ENCODE measurements at places on chromosomes 1 and 21.

- no peak for DNase-seq
These were observed 149.5 kb downstream of the TTLL7 start for GRCh38 chr1:83849191-83850061.

DNA sequence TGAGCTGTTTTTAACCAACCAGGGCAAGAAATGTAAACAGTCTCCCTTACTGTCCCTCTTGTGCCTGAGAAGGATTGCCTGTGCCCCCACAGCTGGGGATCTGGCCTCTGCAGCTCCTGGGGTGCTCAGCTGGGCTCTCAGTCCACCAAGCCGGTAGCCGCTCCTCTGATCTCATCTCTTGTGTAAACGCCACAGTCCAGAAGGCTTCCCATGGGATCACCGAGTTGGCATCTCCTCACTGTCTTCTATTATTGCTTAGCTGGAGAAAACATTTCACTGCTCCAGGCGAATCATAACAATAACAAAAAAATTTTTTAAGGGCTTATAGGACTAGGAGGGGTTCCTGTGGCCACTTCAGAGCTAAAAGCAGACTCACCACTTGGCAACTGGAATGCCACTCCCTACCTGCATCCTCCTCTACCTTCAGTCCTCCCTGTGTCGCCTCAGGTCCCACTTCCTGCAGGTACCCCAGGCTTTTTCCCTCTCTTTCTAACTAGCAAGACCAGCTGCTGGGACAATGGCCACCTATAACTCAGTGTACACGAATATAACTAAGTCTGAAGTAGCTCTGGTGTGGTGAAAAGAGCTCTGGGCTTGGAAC is 75.8 kb downstream of the ATP1A1 start:
- DNase-seq = no peak

- no peak for DNase-seq
These were observed 121.3 kb downstream of the TNNI3K start for GRCh38 chr1:74356493-74356892.

GRCh38 chr1:55943012-55943411 is 636.4 kb downstream of the PLPP3 start:
- no peak for DNase-seq

DNA sequence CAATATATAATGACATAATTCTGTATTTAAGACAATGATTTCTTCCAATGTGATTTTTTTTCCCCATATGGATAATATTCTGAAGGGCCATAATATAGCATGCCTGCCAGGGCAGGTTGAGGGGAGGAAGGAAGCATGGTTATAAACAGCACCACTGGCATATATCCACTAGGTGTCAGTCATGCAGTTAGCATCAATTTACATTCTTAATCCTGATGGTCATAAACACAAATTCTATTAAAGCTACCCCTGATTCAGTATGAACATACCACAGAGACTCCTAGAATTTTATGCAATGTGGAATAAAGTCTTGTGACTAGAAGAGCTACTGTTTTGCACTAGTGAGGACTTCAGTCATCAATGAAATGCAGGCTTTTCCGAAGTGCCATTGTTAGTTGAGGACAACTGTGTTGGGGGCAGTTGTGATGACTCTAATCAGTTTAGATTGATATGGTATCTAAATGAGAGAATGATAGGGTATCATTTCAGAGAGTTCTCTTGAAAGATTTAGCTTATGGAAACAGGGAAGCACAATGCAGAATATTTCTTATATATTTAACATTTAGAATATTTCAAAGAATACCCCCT is 342.7 kb upstream of the NR5A2 start:
- DNase-seq = no peak

GRCh38 chr1:5917281-5917590 is 75.0 kb downstream of the NPHP4 start:
- DNase-seq = no peak

GRCh38 chr1:93549131-93549530 is 101.2 kb downstream of the FNBP1L start:
- no peak for DNase-seq

DNA sequence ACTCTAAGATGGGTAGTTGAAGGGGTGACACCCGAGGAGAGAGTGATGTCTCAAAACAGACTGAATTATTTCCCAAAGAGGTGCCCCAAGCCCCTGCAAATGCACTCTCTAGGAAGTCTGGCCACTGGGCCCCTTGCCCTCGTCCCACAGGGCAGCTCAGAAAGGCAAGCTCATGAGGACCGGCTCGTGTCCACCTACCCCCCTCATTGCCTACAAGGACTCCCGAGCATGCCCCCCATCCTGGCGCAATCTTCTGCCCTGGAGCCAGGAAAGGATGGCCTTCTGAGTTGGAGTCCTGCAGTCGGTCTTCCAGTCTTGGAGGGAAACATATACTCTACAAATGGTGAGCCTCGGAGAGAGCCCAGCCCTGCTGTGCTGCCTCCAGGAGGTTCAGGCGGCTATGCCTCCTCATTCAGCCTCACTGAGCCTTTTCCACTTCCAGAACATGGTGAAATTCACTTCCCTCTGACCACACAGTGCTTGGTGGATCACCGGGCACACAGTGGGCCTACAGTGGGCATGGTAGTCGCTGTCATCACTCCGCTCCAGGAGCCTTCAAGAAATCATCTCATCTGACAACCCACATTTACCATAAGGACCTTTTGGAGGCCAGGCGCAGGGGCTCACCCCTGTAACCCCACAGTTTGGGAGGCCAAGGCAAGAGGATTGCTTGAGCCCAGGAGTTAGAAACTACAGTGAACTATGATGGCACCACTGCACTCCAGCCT is 5.8 kb upstream of the WNT3A start:
- DNase-seq = no peak

- DNase-seq = no peak
These were observed 8.9 kb upstream of the GPR37L1 start for GRCh38 chr1:202113690-202114300.

DNA sequence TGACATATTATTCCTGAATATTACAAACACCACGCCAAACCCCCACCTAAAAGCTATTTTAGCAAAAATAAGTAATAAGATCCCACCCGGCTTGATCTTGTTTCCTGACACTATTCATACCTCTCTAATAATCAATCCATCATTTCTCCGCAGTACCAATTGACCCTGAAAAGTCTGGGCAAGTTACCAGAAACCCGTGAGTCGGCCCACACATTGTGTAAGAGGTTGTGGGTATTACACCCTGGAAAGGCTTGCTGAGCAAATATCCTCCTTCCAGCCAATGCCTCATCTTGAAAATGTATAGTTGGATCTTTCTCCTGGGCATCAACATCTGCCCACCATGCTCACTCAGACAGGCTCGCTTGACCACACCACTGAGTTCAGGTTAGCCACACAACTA is 451.0 kb downstream of the TTLL7 start:
- no peak for DNase-seq

GRCh38 chr1:205396967-205397616 is 24.8 kb downstream of the LEMD1 start:
- DNase-seq = no peak

DNA sequence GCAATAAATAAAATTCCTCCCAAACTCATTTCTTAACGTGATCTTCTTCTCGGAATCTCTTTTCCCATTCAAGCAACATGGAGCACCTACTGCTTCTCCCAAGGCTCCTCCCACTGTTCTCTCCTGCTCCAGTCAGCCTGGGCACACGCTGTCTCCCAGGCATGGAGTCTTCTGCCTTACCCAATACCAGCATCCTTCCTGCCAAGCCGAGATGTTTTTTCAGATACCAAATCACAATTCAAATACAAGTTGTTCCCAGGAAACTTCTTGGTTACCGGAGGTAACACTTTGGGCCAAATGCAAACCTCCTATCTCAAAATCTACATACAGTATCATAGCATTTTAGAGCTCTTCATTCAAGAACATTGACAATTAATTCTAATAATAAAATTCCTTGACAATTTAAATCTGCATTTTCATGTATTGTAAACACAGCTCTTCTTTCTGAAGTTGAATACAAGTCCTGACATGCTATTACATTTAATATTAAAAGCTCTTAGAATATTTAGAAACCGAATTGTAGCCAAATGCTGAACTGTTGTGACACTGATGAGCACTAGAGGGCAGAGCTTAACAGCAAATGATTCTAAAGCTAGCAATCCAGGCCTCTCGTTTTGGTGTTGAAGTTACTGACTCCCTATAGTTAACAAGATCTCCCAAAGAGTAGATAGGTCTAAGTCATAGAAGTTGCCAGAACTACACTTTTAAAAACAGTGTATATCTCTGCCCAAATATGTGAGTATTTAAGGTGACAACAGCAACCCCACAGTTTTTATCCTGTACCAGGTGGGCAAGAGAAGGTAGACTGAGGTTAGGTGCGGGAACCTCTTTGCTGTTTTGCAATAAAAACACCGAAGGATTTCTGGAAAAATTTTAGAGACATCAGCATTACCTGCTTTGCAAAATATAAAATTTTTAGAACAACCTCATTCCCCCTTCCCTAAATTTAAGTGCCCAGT is 52.3 kb downstream of the BCAR3 start:
- no peak for DNase-seq

- peak; percentile 75 for DNase-seq
These were observed 543 bp upstream of the EPHB2 start for GRCh38 chr1:22709891-22710700.

Data from 8988T (cell line).